ENCODE measurements at places on chromosomes 2 and 18. TPM values are rescaled to one million over a fixed set of nuclear protein-coding genes. Genes with fewer than 3 reads are reported as not detected.

The FECH gene
- 14.4 TPM for total RNA-seq

The SERPINB10 gene
- not detected for total RNA-seq

The FBXO41 gene
- 12.0 TPM for total RNA-seq

The CFAP53 gene
- total RNA-seq: 0.83 TPM

The RAMP1 gene
- total RNA-seq: 8.1 TPM

The ADGRF3 gene
- 2.3 TPM for total RNA-seq

The DCDC2C gene
- not detected for total RNA-seq

The OSGEPL1 gene
- 8.0 TPM for total RNA-seq

The APCDD1 gene
- total RNA-seq: not detected

The PRSS56 gene
- total RNA-seq: not detected

The RAB6C gene
- total RNA-seq: 0.10 TPM

The ADRA2B gene
- 0.05 TPM for total RNA-seq

The CKAP2L gene
- total RNA-seq: 63.3 TPM

The ZSCAN30 gene
- total RNA-seq: 14.6 TPM

The KANSL3 gene
- total RNA-seq: 60.9 TPM

The SH3BP4 gene
- total RNA-seq: not detected

The WNT10A gene
- 0.70 TPM for total RNA-seq

The CHRNG gene
- total RNA-seq: not detected

The RIOK3 gene
- total RNA-seq: 74.8 TPM

The NAT8 gene
- not detected for total RNA-seq

The CD302 gene
- 0.50 TPM for total RNA-seq

The DSG4 gene
- not detected for total RNA-seq

The TRIM43 gene
- total RNA-seq: 0.73 TPM

The CPLX4 gene
- not detected for total RNA-seq

The SLC8A1 gene
- 0.45 TPM for total RNA-seq

The DGUOK gene
- total RNA-seq: 76.3 TPM

The CNRIP1 gene
- not detected for total RNA-seq

The PPP1R1C gene
- not detected for total RNA-seq

The AMER3 gene
- not detected for total RNA-seq

The ASNSD1 gene
- total RNA-seq: 38.4 TPM

The CROCC2 gene
- total RNA-seq: not detected

The TRPM8 gene
- not detected for total RNA-seq

The MLPH gene
- total RNA-seq: not detected

The OSBPL1A gene
- total RNA-seq: 0.93 TPM

The PLEK gene
- 9.5 TPM for total RNA-seq

The CELF4 gene
- total RNA-seq: not detected

The NRP2 gene
- 1.4 TPM for total RNA-seq

The CPS1 gene
- total RNA-seq: 0.15 TPM
